DMS79 (cell line): ENCODE measurements at places on chromosomes 5 and 9.

DNA sequence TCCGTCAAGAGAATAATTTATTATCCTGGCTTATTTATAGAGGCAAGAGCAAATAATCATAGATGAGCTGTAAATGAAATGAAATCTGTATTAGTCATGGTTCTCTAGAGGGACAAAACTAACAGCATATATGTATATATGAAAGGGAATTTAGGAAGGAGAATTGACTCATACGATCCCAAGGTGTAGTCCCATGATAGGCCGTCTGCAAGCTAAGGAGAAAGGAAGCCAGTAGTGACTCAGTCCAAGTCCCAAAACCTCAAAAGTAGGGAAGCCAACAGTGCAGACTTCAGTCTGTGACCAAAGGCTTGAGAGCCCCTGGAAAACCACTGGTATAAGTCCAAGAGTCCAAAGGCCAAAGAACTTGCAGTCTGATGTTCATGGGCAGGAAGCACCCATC, 515.9 kb upstream of the CYLC2 start:
- no peak for DNase-seq

- DNase-seq: no peak
Measured at GRCh38 chr9:101264727-101265126, 120.1 kb downstream of the BAAT start.

DNA sequence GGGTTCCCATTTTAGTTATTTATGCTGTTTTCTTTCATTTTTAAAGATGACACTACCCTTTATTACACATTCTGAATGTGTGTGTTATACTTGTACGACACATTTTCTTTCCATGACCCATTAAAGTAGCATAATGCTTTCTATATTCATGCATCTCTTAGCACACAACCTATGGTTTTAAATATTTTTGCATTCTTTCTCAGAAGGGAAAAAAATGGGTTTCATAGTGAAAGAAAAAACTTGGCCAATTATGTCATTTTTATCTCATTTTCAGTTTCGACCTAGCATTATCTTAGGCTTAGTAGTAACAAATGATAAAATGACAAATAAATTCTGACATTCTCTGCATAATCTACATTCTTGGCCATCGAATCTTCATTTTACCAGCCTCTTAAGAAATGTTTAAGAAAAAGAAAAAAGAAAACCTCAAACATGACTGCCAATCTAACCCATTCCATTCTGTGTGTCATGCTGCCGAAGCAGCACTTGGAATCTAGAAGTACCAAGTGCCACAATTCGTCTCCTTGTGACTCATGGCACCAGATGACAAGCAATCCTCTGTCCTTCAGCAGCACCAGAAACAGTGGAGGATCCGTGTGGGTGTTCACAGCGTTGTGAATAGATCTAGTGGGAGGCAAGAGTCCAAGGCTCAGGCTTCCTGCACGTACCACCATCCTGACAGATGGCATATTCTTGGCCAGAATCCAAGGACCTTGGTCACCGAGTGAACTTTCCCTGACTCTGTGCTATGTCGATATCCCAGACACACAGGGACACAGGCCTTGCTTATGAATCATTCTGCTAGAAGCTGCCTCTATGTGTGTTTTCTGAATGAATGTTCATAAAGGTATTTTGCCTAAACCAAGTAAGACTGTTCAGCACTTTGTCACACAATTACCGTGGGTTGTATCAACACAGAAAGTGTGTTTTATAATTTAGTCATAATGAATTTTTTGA, 502.7 kb downstream of the NR2F1-AS1 start:
- DNase-seq: no peak

GRCh38 chr5:51387884-51388275, 4.6 kb downstream of the ISL1 start:
- DNase-seq: peak; percentile 65

DNA sequence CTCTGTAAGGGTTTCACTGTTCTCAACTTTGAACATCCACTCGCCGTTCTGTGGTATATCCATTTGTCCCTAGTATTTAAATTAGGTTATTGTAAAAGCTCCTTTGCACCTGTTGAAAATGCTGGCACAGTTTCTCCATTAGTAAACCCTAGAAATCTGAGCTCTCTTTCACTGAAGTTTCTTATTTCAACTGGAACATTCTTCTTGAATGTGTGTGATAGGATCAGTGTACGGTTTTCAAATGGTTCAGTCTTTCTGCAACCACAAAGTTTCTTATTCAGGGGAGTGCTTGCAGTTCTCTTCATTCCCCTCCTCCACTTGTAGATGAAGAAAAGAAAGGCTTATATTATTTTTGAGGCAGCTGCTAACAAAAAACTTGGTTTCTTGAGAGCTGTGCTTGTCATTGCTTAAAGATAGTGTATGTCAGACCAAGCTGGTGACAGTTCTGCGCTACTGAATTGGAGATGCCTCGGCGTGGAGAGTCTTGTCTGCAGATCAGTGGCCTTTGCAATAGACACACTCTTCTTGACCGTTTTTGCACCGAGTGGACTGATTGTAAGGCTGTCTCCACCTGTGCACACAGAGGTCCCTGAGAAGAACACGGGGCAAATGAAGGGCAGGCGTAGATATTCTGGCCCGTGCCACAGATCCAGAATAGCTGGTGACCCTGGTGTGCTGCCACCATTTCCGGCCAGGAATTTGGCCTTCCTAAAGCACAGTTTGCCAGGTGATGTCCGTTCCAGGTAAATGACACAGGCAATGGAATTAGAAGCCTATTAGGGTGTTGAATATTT, 102.2 kb downstream of the TRIO start:
- DNase-seq: no peak

DNA sequence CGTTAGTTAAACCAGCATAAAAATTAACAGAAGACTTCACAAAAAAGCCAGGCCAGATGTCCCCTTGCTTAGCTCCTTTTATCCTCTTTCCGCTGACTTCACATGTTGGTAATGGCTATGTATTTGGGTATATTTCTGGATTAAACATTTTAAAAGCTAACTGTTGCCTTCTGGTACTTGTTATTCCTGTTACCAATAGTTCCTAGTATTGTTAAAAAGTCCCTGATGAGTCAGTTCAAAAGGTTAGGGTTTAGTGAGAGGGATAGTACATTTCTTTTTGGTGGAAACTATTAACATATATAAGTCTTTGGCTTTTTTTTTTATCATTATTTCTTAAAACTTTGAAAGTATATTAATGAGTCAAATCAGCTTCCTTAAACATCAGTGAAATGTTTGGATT, 103.2 kb upstream of the ELL2 start:
- no peak for DNase-seq

GRCh38 chr9:126131066-126132010, 195.3 kb upstream of the MVB12B start:
- no peak for DNase-seq

DNA sequence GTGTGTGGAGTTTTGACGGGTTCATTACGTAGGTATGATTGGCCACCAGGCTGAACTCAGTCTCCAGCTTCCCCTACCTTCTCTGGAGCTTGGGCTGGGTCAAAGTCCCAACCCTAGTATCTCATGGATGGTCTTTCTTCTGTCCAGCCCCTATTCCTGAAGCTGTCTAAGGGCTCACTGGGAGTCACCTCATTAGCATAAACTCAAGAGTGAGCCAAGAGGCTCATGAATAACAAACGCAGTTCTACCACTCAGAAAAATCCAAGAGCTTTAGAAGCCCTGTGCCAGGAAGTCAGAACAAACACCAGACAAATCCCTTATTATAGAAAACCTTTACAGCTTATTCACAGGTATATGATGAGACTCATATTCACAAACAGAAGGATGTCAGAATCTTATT, 180.3 kb upstream of the NFIL3 start:
- DNase-seq: no peak

DNA sequence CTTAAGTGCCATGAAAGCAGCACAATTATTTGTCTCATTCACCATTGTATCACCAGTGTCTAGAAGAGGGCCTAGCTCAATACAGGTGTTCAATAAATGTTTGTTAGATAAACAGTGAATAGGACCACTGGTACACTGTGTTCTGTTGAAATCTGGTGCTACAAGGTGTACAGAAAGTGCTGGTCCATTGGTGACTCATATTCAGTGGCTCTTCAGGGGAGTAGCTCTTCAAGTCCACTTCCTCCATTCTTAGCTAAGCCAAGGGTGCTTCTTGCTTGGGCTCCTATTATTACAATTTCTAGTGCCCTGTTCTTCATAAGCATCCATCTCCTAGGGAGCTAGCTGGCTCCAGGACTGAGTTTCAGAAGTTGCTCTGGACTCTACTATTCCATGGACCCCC, 6.4 kb upstream of the FCHO2 start:
- no peak for DNase-seq

DNA sequence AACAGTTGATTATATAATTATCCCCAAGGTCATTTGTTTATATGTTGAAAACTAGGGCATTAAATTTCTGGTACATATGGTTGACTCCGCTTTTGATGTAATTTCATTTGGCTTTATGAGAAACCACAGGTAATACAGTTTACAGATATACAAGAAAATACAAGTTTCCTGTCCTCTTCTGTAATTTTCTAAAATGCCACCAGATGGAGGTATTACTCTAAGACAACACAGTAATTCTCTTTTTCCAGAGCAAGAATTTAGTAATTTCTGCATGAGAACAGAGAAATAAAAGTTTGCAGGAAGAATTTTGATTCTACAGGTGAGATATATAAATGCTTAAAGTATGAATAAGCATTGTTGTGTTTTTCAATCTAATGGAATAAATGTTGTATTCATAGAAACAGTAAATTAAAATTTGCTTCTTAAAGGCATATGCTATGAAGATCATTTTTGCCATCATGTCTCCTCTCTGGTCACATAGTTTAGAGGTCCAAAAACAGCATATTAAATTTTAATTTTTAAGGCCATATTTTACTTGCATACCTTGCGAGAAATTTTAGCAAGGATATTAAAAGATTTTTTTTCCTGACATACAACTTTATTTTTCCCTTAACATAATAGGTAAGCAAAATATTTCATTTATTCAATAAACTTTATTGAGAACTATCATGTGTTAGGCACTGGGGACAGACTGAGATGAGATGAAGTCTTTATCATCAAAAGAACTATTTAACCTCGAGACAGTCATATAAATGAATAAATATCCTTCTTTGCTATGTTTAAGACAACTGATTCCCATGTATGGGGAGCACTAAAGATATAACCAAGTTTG, 22.7 kb downstream of the CHD1 start:
- DNase-seq: no peak

DNA sequence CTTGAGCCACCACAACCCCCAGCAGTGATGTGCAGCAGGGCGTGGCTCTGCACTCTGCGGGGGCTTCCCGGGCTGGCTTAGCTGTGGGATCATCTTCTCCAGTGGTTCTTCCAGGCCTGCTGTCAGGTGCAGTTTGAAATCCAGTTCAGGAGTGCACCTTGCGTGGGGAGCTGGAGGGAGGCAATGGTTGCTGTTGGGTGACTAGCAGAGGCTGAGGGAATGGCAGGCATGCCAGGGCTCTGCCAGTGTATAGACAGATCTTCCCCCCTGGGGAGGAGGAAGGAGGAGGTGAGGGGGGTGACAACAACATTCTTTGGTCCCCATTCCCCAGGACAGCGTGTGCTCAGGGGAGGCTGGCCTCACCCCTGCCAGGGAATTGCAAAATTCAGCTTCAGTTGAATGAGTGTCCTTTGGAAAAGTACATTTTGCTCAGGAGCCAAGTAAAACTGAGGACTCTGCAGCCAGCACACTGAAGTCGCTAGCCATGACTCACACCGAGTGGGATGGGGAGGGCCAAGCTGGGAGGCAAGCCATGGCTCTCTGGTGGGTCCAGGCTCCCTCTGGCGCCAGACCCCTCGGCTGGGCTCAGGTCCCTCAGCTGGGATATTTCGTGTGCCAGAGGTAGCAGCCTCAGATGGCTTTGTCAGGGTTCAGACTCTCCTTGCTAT, 35.0 kb downstream of the ERGIC1 start:
- DNase-seq: no peak
